ENCODE measurements at places on chromosomes 4 and X.

DNA sequence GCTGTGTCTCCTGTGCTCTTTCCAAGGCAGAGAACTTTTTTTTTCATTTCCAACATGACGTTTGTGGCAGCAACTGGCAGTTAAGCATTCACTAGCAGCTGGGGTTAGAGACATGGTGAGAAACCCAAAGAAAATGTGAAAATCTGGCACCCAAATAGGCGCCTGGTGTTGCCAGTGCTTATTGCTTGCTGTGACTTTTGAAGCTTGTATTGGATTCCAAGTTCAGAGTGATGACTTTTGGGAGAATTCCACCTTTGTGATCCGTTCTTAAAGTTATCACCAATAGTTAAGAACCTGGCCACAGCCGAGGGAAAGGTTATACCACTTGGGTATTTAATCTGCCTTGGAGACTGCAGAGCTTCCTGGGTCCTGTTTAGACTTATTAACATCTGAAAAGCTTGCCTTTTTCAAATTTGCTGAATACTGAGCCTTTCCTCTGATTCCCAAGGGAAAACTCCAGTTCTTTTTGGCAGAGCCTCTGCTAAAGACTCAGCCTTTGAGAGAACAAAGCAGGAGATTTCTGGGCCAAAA lies 101.0 kb downstream of the OPHN1 start:
- no peak for DNase-seq

DNA sequence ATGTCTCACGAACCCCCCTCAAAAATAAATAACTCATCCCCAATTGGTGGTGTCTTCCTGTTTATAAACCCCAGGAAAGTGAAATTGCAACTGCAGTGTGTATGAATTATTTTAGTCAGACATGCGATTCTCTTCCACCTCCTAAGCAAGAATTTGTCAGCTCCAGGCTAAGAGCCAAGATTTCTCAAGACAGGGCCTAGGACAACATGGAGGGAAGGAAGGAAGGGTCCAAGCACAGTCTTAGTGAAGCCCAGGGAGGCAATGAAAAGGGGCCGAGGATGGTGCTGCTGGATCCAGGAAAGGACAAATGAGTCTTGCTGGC lies 20.0 kb downstream of the SH3KBP1 start:
- no peak for DNase-seq

GRCh38 chr4:108933046-108933445 lies 170.2 kb upstream of the ETNPPL start:
- DNase-seq = no peak

- peak; percentile 49 for DNase-seq
Observed at GRCh38 chr4:243426-243825, 61.8 kb downstream of the ZNF732 start.

GRCh38 chr4:176642472-176642871 lies 150.2 kb downstream of the VEGFC start:
- DNase-seq = peak; percentile 18

DNA sequence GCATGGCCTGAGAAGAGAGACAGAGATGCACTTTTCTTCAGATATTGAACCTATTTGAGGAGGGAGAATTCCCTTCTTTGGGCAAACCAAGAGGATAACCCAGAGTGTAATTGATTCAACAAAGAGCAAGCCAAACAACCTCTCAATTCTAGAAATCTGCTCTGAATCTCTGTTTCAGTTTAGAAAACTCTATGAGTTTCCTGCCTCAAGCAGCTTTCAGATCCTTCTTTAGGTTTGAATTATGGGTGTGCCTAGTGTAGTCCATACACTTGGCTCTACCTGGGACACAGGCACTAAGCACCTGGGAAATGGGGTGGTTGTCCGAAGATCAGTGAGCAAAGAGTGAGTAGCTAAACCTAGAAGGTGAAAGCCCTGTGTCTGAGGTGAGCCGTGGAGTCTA lies 52.0 kb upstream of the MTMR8 start:
- no peak for DNase-seq

- DNase-seq = no peak
Observed at GRCh38 chr4:54745031-54745770, 87.4 kb downstream of the KIT start.

DNA sequence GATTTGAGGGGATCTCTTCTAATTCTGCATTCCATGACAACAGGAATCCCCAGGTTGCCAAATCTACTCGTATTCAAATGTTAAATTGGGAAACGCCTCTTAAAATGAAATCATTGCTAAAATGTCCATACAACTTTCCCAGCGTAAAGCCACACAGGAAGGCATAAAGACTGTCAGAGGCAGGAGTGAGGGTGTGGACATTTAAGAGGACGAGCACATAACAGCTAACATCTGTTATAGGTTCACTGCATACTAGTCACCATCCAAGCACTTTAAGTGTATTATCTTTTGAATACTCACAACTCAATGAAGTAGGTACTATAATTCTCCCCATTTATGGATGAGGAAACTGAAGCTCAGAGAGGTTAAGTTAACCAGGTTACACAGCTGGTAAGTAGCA lies 35.6 kb downstream of the ATG4A start:
- no peak for DNase-seq

DNA sequence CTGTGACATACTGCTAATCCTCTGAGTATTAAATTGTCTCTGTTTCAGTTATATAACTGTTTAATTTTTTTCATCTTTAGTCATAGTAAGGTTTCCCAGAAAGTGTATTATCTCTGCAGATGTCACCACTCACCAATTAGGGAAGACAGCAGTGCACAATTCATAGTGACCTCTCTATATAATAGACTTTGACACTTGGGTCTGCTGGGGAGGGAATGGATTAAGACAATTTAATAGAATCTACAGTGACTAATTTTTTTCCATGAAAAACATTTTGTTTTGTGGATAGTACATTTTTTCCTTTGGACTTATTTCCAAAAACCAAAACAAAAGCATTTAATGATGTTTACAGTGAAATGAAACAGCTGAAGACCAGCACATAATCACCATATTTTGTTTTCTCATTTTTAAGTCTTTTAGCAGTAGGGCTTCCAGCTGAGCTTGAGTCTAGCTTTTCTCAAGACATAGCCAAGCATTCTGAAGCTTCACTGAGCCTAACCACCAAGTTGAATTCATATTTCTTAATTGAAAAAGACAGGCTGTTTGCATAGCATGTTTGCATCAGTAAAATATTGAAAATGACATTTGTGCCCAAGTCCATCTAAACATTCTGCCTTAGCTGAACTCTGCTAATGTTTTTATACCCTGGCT lies 69.5 kb downstream of the PCDH19 start:
- no peak for DNase-seq

- no peak for DNase-seq
Observed at GRCh38 chrX:139203651-139204570, 326.6 kb upstream of the F9 start.

- no peak for DNase-seq
Observed at GRCh38 chr4:56040842-56041241, 92.1 kb downstream of the CEP135 start.

- DNase-seq = peak; percentile 90
Observed at GRCh38 chrX:136880452-136881013, at the start of gene RBMX. Gene RBMX, minus strand, starts transcription at chrX:136880725. Its CDS starts 1,298 bp downstream, at chrX:136879427.

- no peak for DNase-seq
Observed at GRCh38 chr4:2433609-2434350, 15.0 kb downstream of the CFAP99 start.

- peak; percentile 39 for DNase-seq
Observed at GRCh38 chrX:150463566-150463965, 100.4 kb downstream of the MAMLD1 start.

- no peak for DNase-seq
Observed at GRCh38 chr4:165288226-165288625, 39.2 kb upstream of the MSMO1 start.

DNA sequence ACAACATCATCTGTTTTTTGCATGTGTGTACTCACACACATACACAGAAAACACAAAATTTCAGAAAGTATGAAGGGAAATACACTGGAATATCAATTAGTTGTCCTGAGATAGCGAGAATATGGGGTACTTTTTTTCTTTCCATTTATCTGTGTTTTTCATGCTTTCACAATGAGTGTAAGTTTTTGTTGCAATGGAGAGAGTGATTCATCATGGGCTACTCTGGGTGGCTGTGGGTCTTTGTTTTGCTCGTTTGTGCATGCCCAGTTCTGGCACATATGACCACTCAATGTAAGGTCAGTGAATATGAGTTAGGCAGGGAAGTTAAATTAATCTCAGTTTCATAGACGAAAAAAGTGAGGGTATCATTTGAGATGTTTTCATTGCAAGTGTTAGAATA lies 26.9 kb downstream of the XK start:
- no peak for DNase-seq

DNA sequence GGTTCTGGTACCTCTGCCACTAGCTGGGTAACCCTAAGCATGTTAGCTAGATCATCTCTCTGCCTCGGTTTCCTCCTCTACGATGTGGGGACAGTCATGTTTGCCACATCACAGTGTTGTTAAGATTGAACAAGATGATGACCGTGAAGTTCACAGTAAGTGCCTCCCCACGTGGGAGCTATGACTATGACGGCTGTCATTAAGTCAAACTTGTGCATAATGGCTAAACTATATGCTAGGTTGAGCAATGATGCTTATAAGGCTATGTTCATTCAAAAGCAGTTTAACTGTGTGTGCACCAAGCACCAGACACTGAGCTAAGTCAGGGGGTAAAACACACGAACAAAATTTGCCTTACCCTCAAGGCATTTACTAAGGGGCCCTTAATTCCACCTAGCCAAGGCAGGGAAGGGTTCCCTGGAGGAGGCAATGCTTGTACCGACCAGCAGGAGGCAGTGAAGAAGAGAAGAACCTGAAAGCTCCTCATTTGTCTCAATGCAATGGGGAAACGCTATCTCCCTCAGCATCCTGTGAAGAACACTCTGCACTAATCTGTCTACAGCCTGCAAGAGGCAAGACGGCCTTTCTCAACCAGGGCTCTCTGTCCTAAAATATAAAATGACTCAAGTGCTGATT lies 52.9 kb downstream of the MAP7D2 start:
- DNase-seq = peak; percentile 12

DNA sequence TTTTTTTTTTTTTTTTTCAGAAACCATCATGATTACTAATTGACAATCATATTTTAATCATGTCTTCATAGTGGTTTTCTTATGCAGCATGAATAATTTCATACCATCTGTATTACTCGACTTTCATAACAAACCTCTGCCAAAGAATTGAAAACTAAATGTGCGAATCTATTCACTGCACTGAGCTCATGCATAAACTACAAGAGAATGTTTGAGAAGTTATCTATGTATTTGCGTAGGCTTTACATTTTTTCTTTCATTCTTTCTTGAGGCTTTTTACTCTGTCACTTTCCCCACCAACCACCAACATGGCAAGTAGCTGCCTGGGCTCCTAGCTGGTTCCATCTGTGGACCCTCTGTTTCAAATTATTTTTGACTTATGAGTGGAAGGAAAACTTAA lies 1761.0 kb downstream of the STIM2 start:
- no peak for DNase-seq

DNA sequence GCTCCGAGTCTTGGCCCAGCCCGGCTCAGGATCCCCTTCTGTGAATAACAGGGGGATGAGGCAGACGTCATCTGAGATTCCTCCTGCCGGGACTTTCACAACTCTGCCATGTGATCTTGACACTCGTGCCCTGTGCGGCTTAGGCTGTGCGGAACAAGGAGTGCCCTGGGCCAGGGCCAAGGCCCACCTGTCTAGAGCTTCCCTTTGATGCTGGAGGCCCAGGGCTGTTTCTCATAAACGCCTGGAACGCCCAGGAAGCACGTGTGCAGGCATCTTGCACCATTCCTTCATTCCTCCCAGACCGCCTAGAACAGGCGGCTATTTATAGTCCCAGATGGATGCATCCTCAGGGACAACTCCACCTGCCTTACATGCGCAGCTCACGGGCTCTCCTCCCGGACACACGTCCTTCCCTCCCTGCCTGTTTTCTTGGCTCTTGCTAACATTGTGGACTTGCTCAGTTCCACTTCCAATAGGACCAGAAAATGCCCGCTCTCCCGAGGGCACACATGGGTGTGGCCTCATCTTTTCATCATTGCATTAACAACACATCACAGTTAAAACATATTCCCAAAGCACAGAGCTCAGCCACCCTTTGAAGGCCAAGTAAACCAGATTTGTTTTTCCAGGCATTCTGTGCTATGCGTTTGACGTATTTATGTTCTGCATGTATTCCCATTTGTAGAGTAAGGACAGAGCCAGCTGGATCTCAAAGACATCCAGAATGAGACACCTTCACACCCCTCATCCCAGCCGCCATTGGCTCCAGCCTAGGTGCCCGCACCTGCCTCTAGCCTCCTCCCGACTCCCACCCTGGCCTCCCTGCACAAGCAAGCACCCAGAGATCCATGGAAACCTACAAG lies 57.2 kb downstream of the ABLIM2 start:
- no peak for DNase-seq

GRCh38 chr4:100576570-100576969 lies 58.7 kb upstream of the EMCN start:
- DNase-seq = no peak

GRCh38 chr4:54872261-54872660 lies 214.5 kb downstream of the KIT start:
- no peak for DNase-seq

GRCh38 chrX:140521393-140521792 lies 16.5 kb upstream of the SOX3 start:
- DNase-seq = no peak

- DNase-seq = no peak
Observed at GRCh38 chr4:84258905-84259830, 239.9 kb downstream of the NKX6-1 start.

GRCh38 chr4:121077496-121077895 lies 5.2 kb upstream of the NDNF start:
- no peak for DNase-seq
